Mammary epithelial cell (primary cell): ENCODE measurements at places on chromosomes 3 and 15. TPM values are rescaled to one million over a fixed set of nuclear protein-coding genes. Genes with fewer than 3 reads are reported as not detected.

PYGO1 gene
- total RNA-seq, result 1.0 and 2.8 TPM in 2 replicates

CIB2 gene
- total RNA-seq, result 6.5 TPM

EOMES gene
- 0.91 and 0.94 TPM in 2 replicates for total RNA-seq

ZIC1 gene
- not detected in 2 replicates for total RNA-seq

BUB1B gene
- 2.8 TPM for total RNA-seq

SOX14 gene
- total RNA-seq, result not detected in 2 replicates

- DNase-seq, result peak; percentile 64
Measured at GRCh38 chr3:156631323-156631722, 43.1 kb upstream of the TIPARP start.

ECE2 gene
- not detected in 2 replicates for total RNA-seq
